ENCODE measurements at places on chromosomes 4 and X. TPM values are rescaled to one million over a fixed set of nuclear protein-coding genes. Genes with fewer than 3 reads are reported as not detected.

GRCh38 chr4:184094532-184095159 lies 123.0 kb downstream of the ENPP6 start:
- no peak for ATAC-seq

DNA sequence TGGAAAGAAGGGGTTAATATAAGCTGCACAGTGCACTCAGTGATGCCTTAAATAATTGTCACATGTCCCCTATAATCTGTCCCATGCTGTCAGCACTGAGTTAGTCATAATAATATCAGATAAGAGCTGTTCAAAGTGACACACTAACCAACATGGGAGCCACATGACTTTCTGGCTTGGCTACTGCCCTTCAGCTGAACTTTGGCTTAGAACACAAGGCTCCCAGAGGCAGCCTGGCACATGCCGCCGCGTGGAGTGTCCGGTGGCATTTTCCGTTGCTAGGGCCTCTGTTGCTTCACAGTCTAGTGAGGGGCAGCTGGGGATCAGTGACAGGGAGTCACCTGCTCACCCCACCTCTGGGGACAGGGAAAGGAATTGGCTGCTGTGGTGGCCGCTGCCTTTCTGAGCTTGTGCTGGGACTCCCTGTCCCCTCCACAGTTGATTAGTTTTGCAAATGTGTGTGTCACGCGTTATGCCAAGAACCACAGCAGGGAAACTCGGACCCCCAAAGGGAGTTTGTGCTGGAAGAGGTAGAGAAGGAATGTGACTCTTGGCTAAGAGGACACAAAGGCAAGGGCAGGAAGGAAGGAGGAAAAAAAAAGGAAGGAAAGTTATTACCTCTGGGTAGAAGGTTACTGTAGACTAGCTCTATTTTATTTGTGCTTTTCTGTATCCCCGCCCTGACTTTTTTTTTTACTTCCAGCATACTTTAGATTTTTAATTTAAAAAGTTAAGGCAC lies 41.1 kb upstream of the PPARGC1A start:
- ATAC-seq: peak; percentile 39

- ATAC-seq: peak; percentile 44
Observed at GRCh38 chr4:88765729-88766128, 68.1 kb upstream of the NAP1L5 start.

- no peak for ATAC-seq
Observed at GRCh38 chr4:123671636-123672404, 275.2 kb downstream of the SPRY1 start.

DNA sequence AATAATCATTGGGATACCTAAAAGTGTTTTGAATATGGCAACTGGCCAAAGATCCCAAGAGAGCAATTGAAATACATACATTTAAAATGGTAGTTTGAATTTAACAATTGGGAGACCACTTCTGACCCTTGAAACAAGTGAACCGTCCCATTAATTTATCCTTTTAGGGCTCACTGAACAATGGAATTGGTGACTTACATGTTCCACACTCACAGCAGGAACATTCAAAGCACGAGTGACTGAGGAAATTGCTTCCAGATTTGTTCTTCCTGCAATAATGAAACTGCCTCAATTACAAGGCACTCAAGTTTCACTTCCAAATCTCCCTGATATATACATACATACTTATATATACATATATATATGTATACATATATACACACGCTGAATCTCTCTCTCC lies 20.6 kb downstream of the SLC39A8 start:
- ATAC-seq: no peak

DNA sequence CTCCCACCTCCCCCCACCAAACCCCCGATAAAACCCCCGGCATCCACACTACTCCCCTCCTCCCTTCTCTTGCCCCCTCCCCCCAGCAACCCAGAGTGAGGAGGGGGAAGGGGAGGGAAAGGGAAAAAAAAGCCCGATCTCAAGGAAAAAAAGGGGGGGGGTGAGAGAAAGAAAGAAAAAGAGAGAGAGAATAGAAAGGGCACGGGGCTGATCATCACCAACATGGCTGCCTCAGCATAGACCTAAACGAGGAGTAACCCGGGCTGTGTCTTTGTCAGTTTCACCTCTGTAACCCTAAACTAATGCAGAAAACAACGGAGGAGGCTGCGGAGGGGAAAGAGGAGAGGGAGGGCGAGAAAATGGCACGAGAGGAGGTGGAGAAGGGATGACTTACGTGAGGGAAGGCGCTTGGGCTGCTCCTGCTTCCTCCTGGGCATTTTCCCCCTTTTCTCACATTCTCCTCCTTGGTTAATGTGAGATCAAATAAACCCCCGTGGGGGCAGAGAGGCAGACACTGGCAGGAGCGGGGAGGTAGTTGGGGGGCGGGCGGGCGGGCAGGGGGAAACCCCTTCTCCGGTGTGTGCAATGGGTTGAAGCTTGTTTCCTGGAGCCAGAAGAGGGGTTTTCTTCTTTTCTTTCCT lies 532 bp downstream of the ZNF827 start:
- no peak for ATAC-seq

DNA sequence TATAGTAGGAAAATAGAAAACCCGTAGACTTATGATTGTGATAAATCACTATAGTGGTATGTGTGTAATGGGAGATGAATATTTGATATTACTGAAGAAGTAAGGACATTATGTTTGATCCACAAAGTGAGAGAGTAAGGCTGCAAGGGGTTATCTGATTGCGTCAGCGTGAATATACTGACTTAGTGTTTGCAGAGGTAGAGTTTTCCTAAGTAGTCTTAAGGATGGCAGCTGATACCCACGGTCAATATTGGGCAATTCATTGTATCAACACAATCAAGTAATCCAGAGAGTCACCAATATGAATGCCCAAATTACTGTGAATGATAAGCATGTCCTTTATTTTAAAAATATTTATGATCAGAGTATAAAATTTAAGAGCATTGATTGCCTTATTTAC lies 83.7 kb downstream of the SPOCK3 start:
- no peak for ATAC-seq

GRCh38 chr4:80008351-80008750 lies 64.7 kb downstream of the ANTXR2 start:
- no peak for ATAC-seq

DNA sequence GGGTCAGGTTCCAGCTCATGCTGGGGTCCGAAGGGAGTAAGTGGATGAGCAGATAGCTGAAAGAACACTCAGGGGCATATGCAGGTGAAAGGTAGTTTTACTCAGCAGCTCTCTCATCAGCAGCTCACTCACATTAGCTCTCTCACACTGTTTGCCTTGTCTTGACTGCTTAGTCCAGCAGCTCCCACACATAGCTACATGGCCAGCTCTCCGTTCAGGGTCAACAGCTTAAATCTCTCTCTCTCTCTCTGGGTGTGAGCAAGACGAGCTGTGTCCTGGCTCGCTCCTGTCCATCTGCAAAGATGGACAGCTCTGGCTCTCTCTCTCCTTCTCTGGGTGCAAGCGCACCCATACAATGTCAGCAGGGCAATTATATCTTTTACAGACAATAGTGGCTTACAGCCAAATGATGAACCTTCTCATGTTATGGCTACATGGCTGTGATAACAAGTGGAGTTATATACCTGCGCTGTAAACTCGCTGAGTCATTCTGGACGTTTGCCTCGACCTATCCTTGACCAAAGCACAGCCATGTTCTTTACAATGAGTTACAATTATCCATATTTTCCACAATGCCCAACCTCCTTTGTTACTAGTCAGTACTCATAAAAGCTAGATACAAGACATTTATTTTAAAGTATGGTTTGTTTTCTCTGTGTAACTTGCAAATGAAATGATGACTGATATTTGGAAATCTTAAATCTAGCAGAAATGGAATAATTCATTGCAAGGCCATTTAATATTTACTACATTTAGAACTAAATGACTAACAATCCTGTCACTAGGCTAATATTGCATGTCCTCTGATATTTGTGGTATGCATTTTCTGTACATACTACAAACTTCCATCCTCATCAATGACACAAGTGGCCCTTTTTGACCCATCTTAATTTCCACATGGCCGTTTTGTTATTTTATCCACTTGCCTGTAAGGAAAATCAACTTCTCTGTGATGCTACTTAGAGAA lies 9.3 kb downstream of the PAPSS1 start:
- no peak for ATAC-seq

GRCh38 chr4:176306837-176307665 lies 12.7 kb upstream of the SPCS3 start:
- ATAC-seq: no peak

ADRA2C gene
- total RNA-seq: 0.60 TPM

DNA sequence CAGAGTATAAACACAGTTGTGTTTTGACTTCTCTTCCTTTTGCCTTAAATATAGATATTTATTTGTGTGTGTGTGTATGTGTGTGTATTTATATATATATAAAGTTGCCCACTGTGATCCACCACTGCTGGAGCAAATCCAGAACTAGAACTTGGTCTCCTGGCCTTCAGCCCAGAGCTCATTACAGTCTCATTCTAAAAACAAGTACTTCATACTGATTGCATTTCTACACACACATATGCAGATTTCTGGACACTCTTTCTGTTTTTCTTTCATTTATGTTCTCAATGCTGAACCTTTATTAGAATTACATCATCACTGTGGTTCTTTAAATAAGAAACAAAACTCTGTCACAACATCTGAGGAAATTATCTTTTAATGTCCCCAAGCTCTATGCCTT lies 381 bp downstream of the TXK start:
- no peak for ATAC-seq

GRCh38 chr4:139912445-139912844 lies 241.5 kb downstream of the MAML3 start:
- ATAC-seq: no peak

- no peak for ATAC-seq
Observed at GRCh38 chr4:48898733-48899431, 7.7 kb downstream of the OCIAD2 start.

ZBTB49 gene
- total RNA-seq: 4.2 TPM

ARHGAP4 gene
- 7.5 TPM for total RNA-seq

GRCh38 chr4:22970665-22971064 lies 277.9 kb downstream of the GBA3 start:
- ATAC-seq: no peak
